ENCODE measurements at places on chromosomes 3 and 15.

DNA sequence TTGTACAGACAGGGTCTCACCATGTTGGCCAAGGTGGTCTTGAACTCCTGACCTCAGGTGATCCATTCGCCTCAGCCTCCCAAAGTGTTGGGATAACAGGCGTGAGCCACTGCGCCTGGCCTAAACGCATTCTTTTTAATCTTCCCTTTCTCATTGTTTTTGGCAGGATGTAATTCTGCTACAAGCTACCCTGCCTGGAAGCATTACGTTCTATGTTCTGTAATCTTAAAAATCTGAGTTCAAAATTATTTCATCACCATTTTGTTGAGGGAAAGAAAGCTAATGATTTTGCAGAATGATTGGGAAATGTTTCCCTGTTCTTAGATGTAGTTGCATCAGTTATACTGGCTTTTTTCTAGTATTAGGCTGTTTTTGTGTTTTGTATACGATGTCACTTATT is 71.5 kb downstream of the RGMA start:
- no peak for DNase-seq

DNA sequence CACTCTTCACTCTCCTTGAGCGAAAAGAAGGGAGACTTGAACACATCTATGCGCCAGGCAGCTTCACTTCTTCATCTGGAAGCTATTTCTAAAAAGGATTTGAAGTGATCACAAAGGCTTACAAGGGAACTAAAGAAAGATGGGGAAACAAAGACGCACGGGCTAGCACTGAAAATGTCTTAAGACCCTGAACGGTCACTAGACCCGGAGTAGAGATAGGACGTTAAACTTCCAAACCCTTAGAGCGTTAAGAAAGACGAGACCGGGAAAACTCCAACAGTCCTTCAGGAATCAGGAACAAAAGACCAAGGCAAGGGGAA is 47.5 kb upstream of the EPHB3 start:
- DNase-seq: no peak

DNA sequence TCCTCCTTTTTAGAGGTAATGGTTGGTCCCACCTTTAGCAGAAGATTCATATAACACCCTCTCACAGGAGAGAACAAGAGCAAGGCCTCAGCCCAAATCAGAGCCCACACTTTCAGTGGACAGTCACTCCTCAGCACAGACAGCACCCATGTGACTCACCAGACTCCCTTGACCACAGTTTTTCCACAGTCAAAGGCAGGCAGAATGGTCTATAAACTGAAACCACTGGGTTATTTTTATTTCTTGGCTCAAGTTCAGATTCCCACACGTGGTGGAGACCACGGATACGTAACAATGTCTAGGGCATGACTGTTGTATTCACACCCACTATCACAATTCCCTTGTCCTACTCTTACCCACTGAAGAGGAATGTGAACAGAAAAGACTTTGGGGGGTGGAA is 237.8 kb upstream of the UBE2E1 start:
- DNase-seq: no peak

DNA sequence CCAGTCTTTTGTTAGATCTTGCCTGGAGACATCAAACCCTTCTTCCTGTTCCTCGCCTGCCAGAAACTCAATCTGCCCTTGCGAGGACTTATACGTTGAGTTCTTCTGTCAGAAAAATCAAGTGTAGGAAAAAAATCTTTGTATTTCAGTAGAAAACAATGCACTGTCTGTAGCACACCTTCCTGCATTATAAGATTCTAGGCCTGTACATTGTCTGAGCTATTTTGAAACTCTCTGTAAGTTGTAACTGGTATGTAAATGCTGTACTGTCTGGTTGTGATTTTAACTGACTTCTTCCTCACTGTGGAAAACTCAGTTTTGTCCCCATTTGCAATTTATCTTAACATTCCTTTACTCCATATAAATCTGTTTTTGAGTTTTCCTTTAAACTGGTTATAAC is 17.7 kb upstream of the XIRP1 start:
- DNase-seq: no peak

- no peak for DNase-seq
Measured at GRCh38 chr3:137219801-137220445, 262.1 kb downstream of the IL20RB start.

DNA sequence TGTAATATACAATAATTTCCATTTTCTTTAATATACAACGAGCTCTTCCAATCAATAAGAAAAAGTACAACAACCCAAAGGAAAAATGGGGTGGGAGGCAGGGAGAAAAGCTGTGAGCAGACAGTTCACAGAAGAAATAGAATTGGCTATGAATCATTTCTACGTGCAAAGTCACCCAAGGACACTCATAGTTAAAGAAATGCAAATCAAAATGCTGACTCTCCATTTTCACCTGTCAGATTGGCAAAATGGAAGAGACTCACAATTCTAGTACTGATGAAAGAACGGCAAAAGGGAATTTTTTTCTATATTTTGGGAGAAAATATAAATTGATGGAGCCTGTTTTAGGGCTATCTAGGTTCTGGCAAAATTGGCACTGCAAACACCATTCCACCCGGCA is 116.3 kb upstream of the MEF2A start:
- DNase-seq: no peak

- DNase-seq: no peak
Measured at GRCh38 chr15:93496888-93497287, 407.9 kb upstream of the RGMA start.

DNA sequence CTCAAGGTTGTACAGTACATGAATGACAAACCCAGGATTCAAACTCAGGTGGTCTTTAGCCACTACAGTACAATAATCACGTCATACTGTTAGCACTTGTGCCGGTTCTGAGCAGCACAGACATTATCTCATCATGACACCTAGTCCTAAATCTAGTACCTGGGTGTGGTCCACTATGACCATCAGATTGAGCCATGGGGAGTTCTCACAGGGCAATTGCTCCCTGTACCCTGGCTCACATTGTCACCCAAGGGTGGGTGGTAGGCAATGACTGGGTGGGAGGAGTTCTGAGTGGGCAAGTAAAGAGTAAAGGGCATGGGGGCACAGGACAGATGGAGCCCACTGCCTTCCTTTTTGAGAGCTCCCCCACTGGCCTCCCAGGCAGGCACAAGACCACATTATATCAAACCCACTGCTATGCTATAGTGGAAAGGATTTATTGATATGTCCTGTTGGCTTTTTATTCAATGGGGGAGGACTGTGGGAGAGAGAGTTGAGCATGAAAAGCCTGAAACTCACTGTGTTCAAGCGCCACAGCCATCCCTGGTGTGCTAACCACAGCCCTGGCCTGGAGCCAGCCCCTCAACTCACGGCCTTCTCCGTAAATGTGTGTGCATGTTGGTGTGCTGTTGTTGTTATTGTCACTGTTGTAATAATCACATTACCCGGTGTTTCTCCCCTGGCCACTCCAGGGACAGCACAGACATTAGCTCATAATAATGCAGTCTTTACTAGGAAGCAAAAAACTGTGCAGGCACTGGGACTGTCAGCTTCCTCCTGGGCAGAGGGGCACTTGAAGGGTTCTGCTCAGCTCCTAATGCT is 27.3 kb downstream of the ADCY5 start:
- DNase-seq: peak; percentile 44

DNA sequence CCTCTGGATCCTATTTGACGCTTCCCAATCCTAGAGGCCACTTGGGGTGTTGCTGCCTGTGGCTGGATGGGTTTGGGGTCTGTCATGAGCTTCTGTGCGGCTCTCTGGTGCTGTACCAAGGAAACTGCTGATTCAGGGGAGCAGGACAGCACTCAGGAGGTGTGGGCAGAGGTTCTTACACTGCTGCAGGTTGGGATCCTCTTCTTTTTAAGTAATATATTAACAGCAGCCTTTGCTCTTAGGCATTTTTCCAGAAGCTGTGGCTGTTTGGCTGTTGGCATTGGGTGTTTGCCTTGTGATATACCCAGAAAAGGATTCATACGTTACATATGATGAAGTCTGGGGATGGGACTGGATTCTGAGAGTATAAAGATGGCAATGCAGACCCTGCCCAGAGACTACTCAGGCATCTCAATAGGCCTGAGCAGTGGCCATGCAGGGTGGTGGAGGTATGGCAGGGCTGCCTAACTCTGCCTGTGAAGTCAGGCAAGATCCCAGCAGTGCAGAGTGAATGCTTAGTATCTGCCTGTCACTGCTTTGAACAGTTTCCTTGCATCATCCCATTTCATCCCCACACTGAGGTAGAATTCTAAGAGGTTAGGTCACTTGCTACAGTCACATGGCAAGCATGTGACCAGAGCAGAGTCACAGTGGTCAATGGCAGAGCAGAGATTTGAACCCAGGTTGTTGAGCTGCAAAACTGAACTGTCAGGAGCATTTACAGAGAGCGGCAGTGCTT is 3.9 kb downstream of the ABHD6 start:
- DNase-seq: no peak

DNA sequence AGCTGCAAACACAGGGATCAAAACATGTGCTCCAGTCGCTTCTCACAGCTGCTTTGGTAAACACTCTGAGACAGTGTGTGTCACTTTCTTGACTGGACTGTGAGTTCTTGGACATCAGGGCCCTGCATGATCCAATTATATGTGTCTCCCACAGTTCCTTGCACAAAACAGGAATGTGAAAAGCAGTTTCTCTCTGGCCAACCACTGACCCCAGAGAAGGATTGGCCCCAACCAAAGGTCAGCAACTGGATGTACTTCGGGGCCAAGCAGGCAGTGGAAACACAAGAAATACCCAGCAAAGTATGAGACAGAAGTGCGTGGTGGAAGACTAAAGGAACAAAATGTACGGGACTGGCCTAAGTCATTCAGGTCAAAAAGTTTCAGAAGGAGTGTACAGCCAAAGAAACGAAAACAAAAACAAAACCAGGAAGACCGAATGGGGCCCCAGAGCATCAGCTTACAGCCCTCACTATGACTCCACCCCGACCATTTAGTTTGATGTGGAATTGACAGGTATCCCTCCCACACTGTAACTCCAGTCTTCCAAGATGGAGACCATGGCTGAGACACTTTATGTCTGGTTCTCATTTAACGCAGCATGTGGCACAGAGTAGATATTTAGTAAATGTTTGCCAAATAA is 76.7 kb upstream of the LPP start:
- no peak for DNase-seq

DNA sequence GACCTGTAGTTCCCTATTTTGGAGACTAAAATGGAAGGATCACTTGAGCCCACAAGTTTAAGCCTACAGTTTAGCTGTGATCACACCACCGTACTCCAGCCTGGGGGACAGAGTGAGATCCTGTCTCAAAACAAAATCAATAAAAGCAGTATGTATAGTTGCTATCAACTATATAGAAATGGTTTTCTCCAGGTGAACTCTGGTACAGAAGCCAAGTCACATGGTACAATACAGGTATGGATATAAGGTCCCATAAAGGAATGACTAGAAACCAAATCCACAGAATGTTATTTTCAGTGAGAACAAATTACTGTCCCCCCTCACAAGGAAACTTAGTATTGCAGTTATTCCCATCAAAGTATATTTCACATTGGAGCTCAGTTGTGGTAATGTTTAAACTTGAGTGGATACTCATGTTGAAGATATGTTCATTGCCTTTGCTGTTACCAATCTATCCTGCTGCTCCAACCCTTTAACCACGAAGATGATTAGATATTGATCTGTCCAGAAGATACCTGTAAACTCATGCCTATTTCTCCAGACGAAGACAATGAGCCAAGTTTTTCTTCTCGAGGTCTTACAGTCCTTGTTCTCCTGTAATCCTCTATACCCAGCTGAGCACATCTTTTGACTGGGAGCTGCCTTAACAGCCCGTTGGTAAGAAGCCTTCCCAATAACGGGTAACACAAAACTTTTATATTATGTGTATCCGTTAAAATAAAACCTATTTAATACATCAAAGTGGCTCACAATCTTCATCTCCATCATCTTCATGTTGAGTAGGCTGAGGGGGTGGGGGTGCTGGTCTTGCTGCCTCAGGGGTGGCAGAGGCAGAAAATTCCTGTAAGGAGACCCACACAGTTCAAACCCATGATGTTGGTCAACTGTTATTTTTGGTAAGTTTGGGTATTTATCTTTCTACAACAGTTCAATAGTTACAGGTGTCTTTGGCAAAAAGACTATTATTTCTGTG is 24.6 kb downstream of the TRA2B start:
- DNase-seq: no peak

- DNase-seq: no peak
Measured at GRCh38 chr15:38208206-38208605, 44.4 kb upstream of the SPRED1 start.

- peak; percentile 70 for DNase-seq
Measured at GRCh38 chr3:42071904-42072812, 19.0 kb upstream of the TRAK1 start.

DNA sequence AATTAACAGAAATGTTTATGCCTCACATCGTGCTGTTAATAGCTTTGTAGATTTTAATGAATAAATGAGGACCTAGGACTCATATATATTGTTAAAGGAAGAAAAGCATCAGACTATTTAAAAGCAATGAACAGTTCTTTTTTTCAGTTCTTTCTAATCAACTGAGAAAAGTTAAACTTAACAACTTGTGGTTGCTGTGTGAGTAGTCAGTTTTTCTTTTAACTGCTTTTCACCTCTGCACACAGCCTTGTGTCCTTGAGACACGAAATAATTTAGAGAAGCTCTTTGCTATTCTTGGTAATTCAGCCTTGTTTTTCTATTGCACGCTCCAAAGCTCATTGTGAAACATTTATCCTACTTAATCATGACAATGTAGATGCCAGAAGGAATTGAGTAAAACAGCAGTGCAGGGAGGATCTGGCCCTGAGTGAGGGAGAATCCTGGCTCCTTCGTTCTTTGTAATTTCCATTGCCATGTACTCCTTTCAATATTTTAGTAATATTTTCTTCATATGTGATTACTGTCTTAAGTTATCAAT is 499.0 kb downstream of the PYDC2 start:
- no peak for DNase-seq

GRCh38 chr15:80484333-80484864 is 80.2 kb downstream of the ARNT2 start:
- no peak for DNase-seq

DNA sequence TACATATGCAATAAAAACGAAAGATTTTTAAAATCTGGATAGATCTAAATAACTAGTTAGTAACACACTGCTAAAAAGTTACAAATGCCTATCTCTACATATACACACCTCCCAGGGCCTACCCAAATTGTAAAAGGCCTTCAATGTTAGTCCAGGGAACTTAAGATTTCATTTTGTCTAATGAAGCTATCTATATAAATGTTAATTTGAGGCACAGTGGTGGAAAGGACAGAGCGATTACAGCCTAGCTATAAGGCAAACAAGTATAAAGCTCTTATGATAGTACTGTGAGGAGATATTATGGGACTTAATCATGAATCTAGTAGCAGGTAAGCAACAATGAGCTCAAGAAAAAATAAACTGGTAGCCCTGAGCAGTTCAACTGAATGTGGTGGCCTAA is 101.7 kb downstream of the STAG1 start:
- DNase-seq: no peak
